ENCODE measurements at places on chromosomes 6 and 20.

DNA sequence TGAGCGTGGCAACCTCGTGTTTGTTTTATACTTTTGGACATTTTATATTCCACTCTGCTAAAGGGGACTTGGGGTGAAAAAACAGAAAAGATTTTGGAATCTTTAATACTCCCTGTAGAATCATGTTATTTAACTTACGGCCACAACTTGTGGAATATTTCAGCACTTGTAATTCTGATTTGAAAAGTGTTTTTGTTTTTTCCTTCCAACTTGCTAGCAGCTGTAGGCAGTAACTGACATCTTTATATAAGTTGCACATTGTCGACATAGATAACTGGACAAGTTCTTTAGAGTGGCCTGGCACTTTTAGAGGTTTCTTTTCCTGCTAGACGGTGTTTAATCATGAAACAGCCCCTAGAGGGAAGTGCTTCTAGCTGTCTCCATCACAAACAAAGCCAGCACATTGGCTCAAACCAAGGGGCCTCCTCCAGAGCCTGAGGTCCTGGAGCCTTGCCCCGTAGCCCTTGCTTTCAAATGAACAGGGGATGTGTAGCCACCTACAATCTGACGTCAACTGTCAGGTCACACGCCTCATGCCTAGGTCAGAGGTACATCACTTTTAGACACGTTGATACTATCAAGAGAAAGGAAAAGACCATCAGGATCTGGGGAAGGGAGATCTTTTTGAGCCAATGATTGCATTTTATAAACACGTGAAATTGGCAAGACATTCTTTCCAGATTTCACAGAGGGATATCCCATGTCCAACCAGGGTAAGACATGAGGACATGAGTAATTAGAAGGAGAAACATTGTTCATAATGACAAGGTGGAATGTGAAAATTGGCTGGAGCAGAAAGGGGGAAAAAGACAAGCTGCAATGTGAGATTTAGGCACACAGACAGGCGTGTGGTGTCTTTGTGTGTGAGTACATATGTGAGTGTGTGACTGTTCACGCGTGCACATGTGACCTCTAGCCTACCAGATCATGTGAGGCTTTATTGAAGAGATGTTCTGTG lies 92.1 kb downstream of the TXNDC5 start:
- DNase-seq: no peak

- DNase-seq: no peak
These were observed 110.5 kb downstream of the ZFP64 start for GRCh38 chr20:52081066-52081465.

- no peak for DNase-seq
These were observed 94.4 kb upstream of the TNFAIP3 start for GRCh38 chr6:137772541-137773250.

GRCh38 chr20:63121246-63121645 lies 94.7 kb downstream of the YTHDF1 start:
- DNase-seq: no peak

DNA sequence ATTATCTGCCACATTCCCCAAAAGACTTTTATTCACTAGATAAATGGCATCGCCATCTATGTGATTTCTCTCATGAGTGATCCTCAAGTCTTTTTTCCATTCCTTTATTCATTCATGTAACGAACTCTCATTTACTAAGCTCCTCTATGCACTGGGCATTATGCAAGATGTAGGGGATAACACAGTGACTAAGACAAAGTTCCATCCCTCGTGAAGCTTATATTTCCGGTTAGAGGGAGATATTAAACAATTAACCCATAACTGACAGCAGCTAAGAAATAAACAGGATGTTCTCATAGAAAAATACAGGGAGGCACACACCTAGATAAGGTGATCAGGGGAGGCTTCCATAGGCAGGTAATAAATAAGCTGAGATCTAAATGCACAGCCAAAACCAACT lies 17.2 kb upstream of the PREX1 start:
- no peak for DNase-seq

- DNase-seq: no peak
These were observed 67.6 kb upstream of the BTBD3 start for GRCh38 chr20:11849976-11850670.

- DNase-seq: no peak
These were observed 924.1 kb downstream of the EYS start for GRCh38 chr6:64782877-64783276.

DNA sequence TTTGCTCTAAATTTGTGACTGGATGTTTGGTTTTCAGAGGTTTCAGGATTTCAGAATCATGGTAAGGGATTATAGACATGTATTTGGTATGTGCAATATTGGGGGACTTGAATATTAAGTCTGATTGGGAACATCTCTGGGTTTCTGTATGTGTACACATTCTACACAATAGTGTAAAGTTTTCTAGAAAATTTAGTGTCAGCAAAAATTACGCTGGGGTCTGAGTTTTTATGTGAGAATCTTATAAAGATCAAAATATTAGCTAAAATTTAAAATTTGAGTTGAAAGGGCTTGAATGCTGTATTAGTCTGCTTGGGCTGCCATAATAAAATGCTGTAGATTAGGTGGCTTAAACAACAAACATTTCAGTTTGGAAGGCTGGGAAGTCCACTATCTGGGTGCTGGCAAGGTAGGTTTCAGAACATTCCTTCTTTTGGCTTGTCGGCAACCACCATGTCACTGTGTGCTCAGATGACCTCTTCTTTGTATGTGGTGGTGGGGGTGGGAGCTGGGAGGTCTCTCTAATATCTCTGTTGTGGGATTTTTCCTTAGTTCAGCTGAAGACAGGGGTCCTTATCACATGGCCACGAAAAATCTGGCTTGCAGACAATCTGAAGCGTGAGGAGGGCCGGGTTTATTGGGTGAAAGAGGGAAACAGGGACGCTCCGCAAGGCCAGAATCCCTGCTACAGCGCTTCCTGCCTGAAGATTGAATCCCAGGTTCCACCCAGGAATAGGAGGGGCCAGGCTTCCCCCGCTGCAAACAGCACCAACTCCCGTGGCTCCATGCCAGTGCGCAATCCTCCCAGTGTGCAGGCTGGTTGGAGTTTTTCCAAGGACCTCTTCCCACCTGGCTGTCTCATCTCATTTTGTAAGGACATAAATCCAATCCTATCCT lies 299.7 kb downstream of the PLCB1 start:
- DNase-seq: no peak

GRCh38 chr6:73516514-73517489 lies 4.0 kb downstream of the EEF1A1 start:
- peak; percentile 19 for DNase-seq

- no peak for DNase-seq
These were observed 591.9 kb downstream of the QKI start for GRCh38 chr6:164006459-164006858.

- no peak for DNase-seq
These were observed 103.3 kb downstream of the FIG4 start for GRCh38 chr6:109794201-109794923.

GRCh38 chr6:157217198-157217893 lies 106.0 kb downstream of the TMEM242 start:
- DNase-seq: no peak

- no peak for DNase-seq
These were observed 154.7 kb downstream of the JARID2 start for GRCh38 chr6:15400572-15401004.

DNA sequence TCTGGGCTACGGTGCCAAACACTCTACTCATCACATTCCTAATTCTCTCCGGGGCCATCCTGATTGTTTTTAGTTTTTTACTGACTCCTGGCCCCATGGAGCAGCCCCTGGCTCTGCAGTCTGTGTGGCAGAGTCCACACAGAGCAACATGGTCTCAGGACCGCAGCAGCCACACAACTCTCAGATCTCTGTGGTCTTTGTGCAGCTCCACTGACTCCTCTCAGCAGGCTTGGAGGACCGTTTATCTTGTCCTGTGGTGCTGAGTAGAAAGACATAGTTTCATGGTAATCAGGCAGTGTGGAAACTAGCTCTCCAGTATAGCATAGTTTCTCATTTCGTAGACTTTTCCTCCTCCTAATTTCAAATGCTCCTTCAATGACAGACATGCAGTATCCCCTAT lies 168.4 kb downstream of the EDN1 start:
- no peak for DNase-seq

GRCh38 chr6:14857501-14857900 lies 388.4 kb upstream of the JARID2 start:
- peak; percentile 72 for DNase-seq

GRCh38 chr20:9051508-9051907 lies 17.4 kb upstream of the PLCB4 start:
- DNase-seq: no peak

DNA sequence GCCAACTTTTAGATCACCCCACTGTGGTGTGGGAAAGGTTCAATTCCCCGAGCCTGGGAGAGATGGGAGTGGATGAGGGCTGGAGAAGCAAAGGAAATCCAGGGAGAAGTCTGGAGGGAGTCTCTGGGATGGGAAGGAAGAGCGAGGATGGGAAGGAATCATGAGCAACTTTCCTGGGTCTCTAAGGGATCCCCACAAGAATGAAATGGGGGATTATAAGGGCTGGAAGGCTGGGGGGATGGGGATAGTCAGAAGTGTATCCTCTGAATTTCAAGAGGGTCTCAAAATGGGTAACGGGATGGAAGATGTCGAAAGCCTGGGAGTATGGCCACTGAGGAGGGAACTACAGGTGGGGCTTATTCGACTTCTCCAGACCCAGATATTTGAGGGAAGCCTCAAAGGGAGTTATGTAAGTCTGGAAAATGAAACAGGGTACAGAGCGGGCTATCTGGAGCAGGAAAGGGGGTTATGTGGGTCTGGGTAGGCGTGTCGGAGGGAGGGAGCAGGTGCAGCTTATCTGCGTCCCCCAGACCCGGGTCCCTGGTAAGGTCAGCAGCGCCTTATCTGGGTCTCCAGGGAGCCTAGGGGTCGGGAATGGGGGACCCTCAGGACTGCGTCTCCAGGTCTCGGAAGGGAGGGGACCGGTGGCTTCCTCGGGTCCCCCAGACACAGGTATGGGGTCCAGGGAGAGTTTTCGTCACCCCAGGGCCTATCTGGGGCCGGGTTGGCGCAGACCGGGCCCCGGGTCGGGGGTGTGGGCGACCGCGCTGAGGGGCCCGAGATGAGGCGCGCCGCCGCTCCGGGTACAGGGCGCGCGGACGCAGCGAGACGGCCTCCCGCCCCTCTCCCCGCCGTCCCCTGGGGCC lies 550 bp downstream of the PLAGL2 start:
- DNase-seq: peak; percentile 34

DNA sequence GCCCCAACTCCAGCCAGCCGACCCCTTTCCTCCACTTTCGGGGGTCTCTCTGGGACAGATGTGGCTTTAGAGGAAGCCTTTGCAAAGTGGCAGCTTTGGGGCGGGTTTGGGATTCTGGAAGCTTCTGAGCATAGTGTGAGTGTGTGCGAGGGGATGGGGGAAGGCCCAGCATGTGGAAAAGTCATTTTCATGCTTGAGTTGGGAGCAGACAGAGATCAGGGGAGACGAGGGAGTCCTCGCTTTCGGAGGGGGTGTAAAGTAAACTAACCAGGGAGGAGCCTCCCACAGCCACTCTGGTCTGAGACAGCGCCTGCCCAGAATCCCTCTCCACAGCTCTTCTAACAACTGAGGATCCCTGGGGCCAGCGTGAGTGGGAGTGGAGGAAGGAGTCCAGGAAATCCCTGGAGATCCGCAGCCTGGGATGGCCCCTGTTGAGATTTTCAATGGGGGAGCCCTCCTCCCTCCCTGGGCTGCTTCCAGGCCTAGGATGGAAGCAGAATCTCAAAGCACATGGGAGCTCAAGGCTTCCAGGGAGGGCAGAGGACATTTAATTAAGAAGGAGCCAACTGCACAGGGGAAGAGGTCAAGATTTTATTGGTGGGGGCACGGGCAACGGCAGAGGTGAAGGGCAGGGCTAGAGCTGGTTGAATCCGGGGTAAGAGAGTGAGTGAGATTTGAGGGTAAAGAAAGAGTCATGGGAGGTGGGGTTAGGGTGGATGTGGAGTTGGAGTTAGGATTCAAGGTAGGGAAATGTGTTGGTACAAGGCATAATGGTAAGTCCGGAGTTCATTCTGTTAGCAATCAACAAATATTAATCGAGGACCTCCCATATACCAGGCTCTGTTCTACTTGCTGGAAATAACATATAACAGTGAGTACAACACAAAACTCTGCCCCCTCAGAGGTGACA lies 102.3 kb upstream of the FOXP4 start:
- no peak for DNase-seq

DNA sequence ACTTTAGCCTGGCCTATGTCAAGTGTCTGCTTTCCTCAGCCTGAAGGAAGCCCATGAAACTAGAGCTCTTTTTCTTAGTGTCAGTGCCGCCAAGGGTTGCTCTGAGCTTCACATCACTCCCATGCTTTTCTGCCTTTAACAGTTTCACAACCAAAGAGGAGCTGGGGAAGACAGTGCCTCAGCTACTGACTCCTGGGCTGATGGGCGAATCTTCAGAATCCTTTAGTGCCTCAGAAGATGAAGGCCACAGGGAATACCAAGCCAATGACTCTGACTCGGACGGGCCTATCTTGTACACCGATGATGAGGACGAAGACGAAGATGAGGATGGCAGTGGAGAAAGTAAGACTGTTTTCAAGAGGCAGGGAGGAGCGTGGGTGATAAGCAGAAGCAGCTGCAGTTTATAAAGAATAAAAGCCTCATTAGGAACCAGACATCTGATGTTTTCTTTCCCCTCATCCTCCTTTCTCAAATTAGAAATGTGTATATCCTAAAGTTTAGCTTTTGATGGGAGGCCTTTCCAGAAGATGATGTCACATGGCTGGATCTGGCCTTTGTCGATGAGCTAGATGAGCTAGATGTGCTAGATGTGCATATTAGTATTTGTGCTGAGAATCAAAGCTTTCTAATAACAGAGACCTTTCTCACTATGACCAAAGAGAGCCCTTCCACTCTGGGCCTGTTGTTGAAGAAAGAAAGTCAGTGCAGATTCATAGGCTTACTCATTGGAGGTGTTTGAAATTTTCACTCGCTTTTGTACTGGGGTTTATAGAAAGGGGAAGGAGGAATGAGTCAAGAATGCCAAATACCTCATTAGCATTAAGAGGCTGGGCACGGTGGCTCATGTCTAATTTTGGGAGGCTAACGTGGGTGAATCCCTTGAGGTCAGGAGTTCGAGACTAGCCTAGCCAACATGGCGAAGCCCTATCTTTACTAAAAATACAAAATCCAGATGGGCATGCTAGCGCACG lies 70.7 kb upstream of the LTV1 start:
- DNase-seq: no peak

DNA sequence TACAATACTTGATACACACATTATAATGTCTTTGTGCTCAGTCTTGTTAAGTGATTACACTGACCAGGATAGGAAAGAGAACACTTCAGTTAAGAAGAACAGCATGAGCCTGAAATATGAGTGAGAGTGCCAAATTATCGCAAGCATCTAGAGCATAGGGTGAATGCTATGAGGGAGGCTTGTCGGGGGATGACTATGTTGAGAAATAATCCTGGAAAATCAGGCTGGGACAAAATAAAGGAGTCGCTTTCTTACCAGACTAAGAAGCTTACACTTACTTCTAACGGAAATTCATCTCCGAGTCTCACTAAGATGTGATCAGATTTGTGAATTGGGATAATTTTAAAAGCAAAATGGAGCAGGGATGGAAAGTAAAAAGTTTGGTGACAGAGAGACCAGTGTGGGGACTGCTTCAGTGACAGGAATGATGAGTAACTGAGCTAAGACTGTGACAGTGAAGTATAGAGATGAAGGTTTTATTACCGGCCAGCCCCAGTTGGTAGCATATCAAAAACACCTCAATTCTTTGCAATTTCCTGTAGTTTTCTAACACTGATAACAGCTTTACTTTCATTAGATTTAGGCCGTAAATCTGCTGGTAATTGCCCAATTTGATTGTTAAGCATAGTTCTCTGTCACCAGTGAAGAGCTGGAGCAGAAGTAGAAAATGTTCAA lies 48.4 kb upstream of the DEFB112 start:
- DNase-seq: no peak

- no peak for DNase-seq
These were observed 7.5 kb upstream of the CD164 start for GRCh38 chr6:109389650-109390274.

- DNase-seq: no peak
These were observed 304.3 kb downstream of the HDGFL1 start for GRCh38 chr6:22873513-22874136.

Data from stimulated activated CD4-positive, alpha-beta T cell treated with anti-CD3 and anti-CD28 coated beads, Interleukin-4, amount 100 ng/mL, for 24 hours (primary cell).